Activated T-cell treated with anti-CD3 and anti-CD28 coated beads for 1 hour (primary cell): ENCODE measurements at places on chromosomes 6 and 20.

DNA sequence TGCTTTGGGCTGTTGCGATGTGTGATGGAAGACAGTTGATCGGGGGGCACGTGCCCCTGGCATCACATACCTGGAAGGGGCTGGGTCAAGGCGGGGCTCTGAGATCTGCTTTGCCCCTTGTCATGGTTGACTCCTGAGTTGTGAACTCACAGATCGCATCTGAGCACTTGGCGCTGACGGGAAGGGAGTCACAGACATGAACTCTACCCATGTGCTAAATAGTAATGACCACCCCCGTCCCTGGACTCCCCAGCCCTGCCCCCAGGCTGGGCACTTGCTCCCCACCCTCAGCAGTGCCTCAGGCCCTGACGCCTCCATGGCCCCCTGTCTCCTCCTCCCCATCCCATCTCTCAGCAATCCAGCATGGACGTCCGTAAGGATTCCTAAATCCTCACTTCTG is 107.0 kb downstream of the SYNDIG1 start:
- no peak for DNase-seq

DNA sequence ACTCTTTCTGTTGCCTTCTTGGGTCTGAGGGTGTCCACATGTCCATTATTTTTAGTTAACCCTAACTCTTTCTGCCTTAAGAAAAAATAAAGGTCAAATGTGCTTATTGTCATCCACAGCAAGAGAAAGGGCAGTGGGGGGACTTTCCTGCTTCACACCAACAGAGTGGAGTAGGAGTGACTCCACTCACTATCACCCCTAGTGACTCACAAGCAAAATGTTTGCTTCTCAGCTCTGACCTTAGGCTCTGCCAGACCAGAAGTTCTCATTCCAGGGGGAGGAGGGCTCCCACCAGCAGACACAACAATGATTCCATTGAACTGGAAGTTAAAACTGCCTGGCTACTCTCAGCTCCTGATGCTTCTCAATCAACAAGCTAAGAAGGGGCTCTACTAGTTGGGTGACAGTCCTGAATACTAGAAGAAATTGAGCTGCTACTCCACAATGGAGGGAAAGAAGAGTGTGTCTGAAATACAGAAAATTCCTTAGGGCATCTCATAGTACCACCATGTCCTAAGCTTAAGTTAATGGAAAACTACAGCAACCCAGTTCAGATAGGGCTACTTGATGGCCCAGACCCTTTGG is 83.9 kb upstream of the AFDN start:
- no peak for DNase-seq

- no peak for DNase-seq
These were observed 2.8 kb upstream of the CDSN start for GRCh38 chr6:31122791-31123706.

DNA sequence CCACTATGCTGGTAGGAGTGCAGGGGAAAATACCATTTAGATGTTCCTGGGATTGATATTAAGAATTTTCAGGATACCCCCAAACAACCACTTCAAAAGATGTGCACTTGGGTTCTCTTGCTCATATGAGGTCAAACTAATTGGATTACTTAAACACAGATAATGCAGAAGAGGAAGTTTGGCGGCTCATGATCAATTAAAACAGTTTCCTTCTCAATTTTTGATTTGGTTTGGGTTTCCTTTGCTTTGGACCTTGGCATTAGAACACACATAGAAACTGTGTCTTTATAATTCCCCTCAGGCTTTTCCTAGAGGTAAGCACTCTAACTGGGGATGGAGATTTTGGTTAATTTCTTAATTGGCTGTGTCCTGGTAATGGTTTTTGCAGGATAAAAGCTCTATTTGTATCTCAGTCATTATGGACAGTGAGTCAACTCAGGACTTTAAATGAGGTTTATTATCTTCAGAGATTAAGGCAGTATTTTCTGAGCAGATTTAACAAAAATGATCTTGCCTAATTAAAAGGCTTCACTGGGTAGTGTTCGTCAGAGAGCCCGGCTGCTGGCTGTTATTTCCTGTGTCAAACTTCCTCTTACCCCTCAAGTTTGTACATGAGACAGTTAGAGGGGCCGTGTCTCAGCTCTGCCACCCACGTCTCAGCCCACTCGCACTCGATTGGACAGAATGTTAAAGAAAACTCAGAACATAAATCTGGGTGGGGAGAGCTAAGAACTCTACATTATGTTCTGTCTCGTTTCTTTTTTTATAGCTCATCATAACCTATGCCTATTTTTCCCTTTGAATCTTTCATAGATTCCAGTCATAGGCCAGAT is 50.3 kb upstream of the PREP start:
- DNase-seq, result peak; percentile 5

DNA sequence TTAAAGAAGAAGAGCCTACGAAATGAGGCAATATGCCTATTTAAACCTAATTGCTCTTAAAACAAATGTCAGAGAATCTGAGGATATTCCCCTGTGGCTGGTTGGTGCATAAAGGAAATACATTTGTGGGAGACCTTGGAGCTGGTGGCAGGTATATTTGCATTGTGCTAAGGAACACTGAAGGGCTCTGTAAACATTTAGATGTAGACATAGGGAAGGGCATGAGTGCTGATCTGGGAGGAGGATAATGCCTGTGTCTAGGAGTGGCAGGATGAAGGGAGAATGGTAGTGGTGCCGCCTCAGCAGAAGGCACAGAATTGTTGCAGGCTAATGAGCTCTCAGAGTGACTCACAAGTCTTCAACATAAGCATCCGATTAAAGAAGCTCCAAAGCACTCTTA is 85.8 kb downstream of the CD164 start:
- DNase-seq, result no peak

DNA sequence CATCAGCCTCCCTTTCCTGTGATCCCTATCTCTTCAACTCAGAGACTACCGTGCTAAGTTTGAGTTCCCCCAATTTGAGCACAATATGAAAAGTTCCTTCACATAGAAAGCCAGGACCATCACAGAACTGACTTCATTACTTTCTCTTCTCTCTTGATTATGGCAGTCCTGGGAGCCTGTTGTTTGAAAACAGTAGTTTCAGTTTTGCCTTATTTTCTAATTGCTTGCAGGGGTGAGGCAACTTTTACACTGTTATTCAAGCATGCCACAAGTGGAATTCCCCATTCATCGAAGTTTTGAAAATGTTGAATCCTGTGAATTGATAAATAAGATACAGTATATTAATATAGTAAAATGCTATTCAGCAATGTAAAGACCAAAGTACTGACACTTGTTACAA is 569.7 kb upstream of the MARCKS start:
- no peak for DNase-seq

- no peak for DNase-seq
These were observed 61.1 kb downstream of the TBC1D7 start for GRCh38 chr6:13267142-13267651.

DNA sequence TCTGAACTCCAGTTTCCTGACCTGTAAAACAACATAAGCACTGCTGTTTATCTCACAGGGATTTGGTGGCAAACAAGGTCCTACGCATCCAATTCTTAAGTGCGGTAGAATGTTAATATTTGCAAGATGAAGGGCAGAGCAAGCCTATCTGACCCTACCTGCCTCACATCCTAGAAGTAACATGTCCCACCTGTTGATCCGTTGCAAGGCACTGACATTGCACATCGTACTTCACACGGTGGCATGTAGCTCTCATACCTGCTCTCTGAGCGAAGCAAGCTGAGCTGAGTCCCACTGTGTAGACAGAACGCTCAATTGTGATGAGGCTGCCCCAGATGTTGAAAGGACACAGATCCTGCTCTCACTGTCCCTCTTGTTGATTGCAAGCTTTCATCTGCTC is 154.7 kb upstream of the PDE10A start:
- DNase-seq, result no peak

DNA sequence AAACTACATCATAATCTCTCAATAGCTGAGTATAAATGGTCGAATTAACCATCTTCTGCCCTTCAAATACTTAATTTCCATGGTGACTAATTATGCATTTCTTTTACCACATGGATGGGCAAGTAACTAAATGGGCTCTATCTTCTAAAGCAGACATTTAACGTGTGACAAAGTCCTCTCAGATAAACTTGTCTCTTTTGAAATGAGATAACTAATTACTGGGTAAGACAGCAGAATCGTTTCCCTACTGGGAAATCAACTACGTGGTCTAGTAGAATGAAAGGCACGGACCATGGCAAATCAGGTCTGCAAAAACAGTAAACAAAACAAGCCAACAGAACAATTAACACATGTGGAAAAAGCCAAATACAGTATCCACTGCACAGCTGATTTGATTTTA is 137.7 kb downstream of the BACH2 start:
- DNase-seq, result no peak

DNA sequence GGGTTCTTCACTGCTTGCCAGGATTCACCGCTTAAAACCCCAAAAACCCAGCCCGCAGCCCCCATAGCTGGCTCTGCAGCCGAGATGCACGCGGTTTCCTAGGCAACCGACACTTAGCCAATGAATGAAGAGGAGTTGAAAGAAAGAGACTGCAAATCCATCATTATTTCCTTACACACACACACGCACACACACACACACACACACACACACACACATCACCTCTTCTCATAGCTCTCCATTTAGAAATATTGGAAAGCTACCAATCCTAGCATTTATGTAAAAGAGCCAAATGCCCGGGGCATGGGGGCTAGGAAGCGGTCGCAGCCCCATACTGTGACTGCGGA is 3.4 kb upstream of the TUBB2B start:
- no peak for DNase-seq

DNA sequence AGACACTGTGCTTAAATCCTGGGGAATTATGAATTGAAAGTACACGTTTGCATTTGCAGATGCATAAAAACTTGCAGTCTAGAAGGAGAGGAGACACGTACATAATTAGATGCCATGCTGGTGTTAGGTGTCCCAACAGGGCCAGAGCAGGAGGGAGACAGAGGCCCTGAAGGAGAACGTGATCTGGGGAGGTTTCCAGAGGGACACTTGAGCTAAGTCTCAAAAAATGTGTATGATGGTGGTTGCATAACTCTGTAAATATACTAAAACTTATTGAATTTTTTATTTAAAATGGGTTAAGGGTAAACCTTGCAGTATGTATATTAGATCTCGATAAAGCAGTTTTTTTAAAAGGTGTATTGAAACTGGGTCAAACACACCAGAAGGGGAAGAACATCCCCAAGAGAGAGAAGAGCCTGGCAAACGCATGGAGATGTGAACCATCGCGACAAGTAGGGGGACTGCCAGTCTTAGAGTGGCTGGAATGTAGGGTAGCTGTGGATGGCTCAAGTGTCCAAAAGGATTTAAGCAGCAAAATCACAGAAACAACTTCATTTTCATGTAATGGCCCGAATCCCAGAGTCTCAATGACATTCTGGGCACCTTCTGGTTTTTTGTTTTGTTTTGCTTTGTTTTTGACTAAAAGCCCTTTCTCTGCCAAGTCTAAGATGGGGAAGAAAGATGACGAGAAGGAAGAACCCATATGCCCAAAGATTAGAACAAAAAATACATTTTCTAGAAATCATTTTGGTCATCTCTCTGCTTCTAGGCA is 15.3 kb downstream of the TRAF3IP2 start:
- no peak for DNase-seq

DNA sequence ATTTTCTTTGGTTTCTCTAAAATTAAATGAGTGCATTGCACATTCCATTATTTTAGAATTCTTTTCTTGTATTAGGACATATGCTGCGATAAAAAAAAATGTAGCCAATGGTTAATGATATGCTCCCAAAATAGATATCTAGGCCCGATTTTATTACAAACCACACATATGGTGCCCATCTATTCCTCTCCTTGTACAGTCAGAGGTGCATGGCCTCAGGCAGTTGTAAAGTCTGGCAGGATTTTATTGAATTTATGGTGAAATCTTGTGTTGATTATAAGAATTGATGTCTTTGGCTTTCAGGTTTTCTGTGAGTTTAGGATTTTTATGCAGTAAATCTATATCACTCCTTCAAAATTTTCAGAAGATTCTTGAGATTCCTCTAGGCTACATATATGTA is 192.2 kb downstream of the RFPL4B start:
- DNase-seq, result no peak

DNA sequence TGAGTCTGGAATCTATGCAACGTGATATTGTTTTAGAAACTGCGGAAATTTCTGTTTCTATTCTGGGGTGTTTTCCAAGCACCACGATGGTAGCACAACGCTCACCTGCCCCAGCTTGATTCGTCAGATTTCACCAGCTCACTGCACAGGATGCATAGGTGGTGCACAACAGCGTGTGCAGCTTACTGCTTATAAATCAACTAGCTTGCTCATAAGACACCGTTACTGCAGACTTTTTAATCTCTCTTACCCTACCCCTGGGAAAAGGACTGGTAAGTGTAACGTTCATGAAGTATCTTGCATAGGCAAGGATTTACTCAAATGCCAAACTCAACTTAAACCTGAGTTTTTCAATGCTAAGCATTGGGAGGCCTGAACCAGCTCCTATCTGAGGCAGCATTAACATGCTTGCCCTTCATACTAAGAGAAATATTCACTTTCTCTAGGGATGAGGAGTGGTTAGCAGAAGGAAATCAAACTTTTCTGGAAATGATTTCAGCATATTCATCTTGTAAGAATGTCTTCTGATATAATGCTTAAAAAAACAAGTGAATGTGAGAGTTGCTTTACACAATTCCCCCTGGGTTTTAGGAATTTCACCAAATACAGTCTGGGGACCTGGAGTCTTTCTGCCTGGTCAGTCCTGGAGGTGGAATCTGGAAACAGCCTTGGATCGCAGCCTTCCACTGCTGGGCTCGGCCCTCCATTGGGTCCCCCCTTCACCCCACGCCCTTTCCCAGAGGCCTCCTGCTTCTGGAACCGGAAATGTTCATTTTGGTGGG is 100.6 kb downstream of the DACT2 start:
- no peak for DNase-seq

DNA sequence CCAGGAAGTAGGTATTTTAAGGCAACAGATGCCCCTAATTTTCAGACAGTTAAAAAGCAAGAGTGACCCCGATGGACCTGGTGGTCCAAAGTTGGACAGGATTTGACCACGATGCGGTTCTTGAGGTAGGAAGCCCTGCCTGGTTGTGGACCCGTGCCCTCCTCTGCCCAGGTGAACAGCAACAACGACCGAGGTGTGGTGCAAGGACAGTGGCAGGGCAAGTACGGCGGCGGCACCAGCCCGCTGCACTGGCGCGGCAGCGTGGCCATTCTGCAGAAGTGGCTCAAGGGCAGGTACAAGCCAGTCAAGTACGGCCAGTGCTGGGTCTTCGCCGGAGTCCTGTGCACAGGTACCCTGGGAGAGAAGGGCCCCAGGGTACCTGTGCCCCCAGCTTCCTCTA is 18.7 kb downstream of the TGM6 start:
- DNase-seq, result no peak

DNA sequence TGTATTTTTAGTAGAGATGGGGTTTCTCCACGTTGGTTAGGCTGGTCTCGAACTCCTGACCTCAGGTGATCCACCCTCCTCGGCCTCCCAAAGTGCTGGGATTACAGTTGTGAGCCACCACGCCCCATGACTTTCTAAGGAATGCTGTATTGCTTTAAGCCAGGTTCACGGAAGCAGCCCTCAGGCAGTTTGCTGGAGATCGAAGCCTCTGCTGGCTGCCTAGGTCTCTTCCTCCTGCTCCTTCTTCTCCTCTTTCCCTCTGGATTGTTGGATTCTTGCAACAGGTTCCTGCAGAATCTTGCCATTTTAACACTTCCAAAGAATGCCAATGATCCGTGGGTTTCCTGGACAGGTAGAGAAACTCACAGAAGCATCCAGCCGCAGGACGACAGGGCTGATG is 29.3 kb upstream of the B4GALT5 start:
- DNase-seq, result no peak
